ENCODE measurements at places on chromosomes 13 and 19. TPM values are rescaled to one million over a fixed set of nuclear protein-coding genes. Genes with fewer than 3 reads are reported as not detected.

ZNF578 gene
- total RNA-seq = 0.20 TPM

ZNF540 gene
- total RNA-seq = not detected

F10 gene
- total RNA-seq = not detected

- peak; percentile 51 for DNase-seq
Measured at GRCh38 chr13:99617474-99618255, 116.4 kb downstream of the TM9SF2 start.

GRCh38 chr19:32437096-32437495 is 31.5 kb downstream of the DPY19L3 start:
- DNase-seq = no peak

FPR1 gene
- 0.57 TPM for total RNA-seq

PABPC3 gene
- total RNA-seq = 0.20 TPM

DNA sequence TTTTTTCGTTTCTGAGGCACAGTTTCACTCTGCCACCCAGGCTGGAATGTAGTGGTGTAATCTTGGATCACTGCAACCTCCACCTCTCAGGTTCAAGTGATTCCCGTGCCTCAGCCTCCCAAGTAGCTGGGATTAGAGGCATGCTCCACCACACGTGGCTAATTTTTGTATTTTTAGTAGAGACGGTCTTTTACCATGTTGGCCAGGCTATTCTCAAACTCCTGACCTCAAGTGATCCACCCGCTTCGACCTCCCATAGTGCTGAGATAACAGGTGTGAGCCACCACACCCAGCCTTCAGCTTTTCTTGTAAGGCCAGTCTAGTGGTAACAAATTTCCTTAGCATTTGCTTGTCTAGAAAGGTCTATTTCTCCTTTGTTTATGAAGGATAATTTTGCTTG is 46.2 kb downstream of the ZNF568 start:
- DNase-seq = no peak

DAND5 gene
- 0.31 TPM for total RNA-seq

- no peak for DNase-seq
Measured at GRCh38 chr19:23571175-23571574, 115.8 kb downstream of the ZNF675 start.

DNA sequence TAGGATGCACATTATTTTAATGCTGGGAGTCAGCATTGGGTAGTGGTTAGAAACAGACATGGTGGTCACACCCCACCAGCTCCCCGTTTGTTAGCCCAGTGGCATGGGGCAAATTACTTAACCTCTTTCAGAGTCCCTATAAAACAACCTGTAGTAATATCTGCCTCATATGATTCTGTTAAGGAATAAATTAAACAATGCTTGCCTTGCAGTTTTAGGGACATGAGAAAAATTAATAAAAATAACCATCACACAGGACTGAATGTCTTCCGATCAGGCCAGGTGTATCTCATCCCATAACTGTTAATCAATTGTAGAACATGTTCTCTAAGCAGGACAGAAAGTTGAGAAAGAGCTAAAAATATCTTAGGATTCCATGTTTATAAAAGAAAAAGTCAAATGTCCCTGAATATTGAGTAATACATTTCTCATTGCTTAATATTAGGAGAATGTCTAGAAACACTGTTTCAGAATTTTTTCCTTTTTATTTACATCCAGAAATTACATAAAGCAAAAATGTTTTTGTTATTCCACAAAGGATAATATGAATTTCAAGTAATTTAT is 196.5 kb downstream of the GPC6 start:
- DNase-seq = no peak

MAP4K1 gene
- 0.24 TPM for total RNA-seq

- peak; percentile 75 for DNase-seq
Measured at GRCh38 chr13:48160606-48161278, 65.8 kb upstream of the MED4 start.

DNA sequence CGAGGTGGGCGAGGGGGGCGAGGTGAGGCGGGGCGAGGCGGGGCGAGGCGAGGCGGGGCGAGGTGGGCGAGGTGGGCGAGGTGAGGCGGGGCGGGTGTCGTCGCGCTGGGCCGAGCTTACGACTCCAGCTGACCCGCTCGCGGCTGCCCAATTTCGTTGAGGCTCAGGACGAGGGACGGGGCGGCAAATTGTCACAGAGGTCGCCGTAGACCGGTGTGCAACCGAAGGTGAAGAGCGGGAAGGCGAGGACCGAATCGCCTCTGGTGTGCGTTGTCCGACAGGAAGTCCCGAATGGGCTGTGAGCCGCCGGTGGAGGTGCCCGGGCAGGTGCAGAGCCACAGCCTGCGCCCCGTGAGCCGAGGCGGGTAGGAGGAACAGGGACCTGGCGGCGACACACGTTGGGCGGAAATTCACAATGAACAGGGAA is at the start of gene LACC1:
TSS of gene LACC1 (plus strand) at position 150 of the 427 bp plus-strand sequence. CDS start 1,082 bp downstream, outside the sequence.
- DNase-seq = peak; percentile 21

All from HT1080 (cell line).